ENCODE measurements at places on chromosomes 6 and 20.
A peak's percentile ranks its signal among the peaks of the same experiment; 100 is the strongest.

DNA sequence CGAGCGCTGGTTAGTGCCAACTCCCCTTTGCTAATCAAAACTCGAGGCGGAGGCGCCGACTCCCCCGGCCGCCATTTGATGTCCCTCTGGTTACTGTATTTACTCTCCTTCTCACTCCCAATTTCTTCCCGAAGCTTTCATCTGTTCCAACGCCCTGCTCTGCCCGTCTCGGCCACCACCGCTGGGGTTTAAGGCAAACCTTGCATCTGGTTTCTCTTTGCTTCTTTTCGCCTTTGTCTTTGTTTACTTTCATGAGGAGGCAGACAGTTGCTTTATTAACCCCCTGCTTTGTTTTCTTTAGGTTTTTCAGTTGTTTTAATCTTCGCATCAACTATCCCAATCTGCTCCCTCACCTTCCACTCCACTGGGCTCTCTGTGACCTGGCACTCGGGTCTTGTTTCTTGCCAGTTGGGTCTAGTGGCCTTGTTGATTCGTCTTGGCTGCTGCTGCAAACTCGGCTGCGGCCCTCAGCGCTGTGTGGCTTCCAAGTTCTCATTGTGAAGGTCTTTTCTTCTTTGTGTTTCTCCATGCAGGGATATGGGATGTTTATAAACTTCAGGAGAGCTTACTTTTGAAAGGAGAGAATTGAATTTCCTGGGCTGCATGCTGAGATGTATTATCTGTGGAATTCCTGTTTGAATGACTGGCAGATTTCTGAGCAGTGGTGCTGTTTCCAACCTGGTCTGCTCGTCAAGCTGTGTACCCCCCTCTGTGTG, 155.1 kb downstream of the CDC5L start:
- DNase-seq: no peak

GRCh38 chr6:14743474-14744211, 502.2 kb upstream of the JARID2 start:
- peak; percentile 70 for DNase-seq

DNA sequence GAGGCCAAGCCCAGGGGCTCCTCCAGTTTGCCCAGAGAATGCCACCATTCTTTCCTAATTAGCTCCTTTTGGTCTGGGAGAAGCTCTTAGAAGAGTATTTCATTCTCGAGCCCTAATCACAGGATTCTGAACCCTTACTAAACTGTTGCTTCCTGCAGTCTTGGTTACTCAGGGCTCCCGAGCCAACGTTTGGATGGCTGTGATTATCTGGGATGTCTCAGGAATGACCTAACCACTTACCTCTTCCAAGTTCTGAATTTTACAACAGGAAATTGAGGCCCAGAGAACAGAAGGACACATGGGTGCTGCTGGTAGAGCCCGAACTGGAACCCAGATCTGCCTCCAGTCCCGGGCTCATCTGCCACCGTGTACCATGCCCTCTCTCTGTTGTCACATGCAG, 22.2 kb upstream of the PNPLA1 start:
- no peak for DNase-seq

DNA sequence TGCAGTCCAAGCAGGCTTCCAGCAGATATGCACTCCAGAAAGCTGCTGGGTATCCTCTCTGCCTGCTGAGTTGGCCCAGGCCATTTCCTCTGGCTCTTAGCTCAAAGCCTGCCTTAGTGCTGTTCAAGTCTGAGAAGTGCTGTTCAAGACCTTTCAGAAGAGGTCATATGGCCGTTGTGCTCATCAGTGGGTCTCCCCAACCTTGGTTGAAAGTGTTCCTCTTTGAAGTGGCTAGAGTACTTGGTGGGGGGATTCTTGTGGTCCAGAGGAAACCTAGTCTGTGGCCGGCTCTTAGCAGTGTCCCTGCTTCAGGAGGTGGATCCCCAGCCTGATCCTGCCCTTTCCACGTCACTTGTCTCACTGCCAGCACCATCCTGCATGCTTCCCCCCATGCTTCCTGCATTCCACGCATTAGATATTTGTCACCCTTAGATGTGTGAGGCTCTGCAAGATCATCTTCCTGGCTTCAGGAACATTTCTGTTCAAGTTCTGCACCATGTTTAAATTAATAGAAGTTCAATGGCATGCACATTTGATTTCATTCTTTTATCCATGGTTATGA, 105.0 kb downstream of the FIG4 start:
- DNase-seq: no peak

- DNase-seq: peak; percentile 87
Observed at GRCh38 chr6:157021993-157022740, 245.0 kb downstream of the ARID1B start.

- DNase-seq: no peak
Observed at GRCh38 chr6:39493174-39493573, 170.7 kb upstream of the KCNK16 start.

- DNase-seq: no peak
Observed at GRCh38 chr20:23094213-23094896, 8.2 kb upstream of the CD93 start.

GRCh38 chr6:108961985-108962384, 113.8 kb downstream of the ARMC2 start:
- no peak for DNase-seq

DNA sequence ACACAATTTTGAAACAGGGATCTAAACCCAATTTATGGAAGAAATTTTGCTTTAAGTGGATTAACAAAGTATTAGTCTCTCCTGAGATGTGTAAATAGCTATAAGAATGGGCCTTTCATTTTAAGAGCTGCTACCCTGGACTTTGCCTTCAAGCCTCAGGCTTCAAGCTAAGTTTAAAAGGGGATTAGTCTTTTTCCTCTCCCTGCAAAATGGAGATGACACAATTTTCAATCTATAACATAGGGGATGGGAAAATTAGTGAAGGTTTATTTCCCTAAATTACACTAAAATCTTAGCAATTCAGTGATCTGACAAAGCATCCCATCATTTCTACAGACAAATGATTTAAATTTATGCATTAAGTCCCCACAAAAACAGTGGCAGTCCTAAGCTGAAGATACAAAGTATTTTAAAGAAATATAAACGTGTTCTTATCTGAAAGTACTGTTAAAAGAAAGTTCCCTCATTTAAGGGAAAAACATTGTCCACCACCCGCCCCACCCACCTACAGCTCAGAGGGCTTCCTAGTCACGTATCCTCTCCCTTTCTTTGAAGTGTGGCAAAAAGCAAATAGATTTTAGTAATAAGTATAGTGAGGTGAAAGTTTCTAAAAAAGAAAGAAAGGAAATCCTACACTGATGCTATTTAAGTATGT, 14.5 kb downstream of the ARHGAP18 start:
- DNase-seq: no peak

- DNase-seq: no peak
Observed at GRCh38 chr6:167572841-167573271, 248.0 kb downstream of the TTLL2 start.

GRCh38 chr6:18439581-18439980, 52.4 kb downstream of the RNF144B start:
- DNase-seq: no peak
